Transverse colon (tissue), 4 donors: ENCODE measurements at places on chromosomes 11 and 22. TPM values are rescaled to one million over a fixed set of nuclear protein-coding genes. Genes with fewer than 3 reads are reported as not detected.

DNA sequence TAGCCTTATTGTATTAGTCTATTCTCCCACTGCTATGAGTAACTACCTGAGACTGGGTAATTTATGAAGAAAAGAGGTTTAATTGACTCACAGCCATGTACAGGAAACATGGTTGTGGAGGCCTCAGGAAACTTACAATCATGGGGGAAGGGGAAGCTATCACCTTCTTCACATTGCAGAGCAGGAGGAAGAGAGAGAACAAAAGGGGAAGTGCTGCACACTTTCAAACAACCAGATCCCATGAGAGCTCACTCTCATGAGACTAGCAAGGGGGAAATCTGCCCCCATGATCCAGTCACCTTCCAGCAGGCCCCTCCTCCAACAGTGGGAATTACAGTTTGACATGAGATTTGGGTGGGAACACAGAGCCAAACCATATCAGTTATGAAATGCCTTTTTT is 179.4 kb downstream of the ARHGAP42 start:
- DNase-seq = no peak

GRCh38 chr11:6350043-6350442 is 29.7 kb upstream of the CAVIN3 start:
- no peak for DNase-seq

DNA sequence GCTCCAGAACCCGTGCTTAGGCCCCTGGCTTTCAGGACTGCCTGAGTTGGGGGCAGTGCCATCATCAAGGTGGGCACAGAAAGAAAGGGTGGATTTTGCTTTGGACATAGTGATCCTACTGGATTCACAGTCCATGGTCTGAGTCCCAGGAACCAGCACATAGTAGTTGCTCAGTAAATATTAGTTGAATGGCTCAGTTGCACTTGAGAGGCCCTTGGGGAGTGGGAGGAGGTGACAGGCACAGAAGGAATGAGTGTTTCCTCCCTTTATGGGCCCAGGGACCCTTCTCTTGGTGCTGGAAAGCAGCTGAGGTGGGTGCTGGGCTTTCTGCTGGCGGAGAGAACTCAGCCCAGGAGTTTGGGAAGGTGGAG is 16.6 kb downstream of the ARHGEF17 start:
- DNase-seq = no peak

- no peak for DNase-seq
These were observed 128.7 kb downstream of the TRIM44 start for GRCh38 chr11:35791088-35791958.

- DNase-seq = peak; percentile 22
These were observed 21.9 kb upstream of the CYB5R3 start for GRCh38 chr22:42670921-42671709.

NRIP3 gene
- total RNA-seq = 0.82 TPM

APOL6 gene
- total RNA-seq = 34.8 TPM
